ENCODE measurements at places on chromosomes 1 and 21. TPM values are rescaled to one million over a fixed set of nuclear protein-coding genes. Genes with fewer than 3 reads are reported as not detected.

DNA sequence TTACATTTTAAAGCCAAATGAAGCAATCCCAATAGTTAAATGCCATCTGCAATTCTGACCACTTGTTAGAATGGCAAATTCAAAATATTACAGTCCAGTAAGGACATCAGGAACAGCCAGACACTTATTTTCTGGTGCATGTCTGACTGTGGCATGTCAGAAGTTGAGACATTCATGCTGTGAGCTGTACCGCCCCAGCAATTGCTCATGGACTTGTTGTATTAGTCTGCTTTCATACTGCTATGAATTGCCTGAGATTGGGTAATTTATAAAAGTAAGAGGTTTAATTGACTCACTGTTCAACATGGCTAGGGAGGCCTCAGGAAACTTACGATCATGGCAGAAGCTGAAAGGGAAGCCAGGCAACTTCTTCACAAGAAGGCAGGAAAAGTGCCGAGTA, 19.1 kb downstream of the DDAH1 start:
- DNase-seq = no peak

GRCh38 chr1:198361237-198361767, 179.2 kb downstream of the ATP6V1G3 start:
- DNase-seq = no peak

DNA sequence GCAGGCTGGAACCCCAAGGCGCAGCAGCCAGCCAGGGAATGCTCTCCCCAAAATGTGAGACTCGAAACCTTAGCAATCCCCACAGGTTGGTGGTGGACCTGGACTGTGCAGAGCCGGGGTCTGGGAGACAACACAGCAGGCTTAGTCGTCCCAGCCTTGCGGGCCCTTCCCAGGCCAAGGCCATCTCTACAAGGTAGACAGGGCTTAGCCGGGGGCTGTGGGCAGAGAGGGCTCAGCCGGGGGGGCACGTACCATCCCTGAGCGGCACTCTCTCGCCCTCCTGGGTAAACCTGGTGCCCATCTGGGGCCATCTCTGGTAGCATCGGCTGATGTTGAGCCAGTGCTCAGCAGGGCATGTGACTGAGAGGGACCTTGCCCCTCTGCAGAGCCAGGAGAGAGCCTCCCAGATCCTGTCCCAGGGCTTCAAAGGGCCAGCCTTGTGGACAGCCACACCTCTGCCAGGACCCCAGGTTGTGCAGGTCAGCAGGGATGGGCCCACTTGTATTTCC, 2.2 kb upstream of the ACTRT2 start:
- no peak for DNase-seq

GRCh38 chr1:210645582-210646257, 317.0 kb downstream of the HHAT start:
- no peak for DNase-seq

- DNase-seq = no peak
Measured at GRCh38 chr1:167196166-167196565, 24.5 kb upstream of the POU2F1 start.

The LAX1 gene
- 0.27 TPM for polyA plus RNA-seq

The VWA5B1 gene
- polyA plus RNA-seq = 2.5 TPM

The SDE2 gene
- polyA plus RNA-seq = 22.2 TPM

The NTMT2 gene
- polyA plus RNA-seq = not detected
